ENCODE measurements at places on chromosomes 11 and 22.

GRCh38 chr11:87634331-87634730 is 540.9 kb downstream of the RAB38 start:
- H3K4me1 ChIP-seq, result no peaks in the 10 kb centered on the region
- no peak overlapping the region for H3K27ac ChIP-seq
- H3K27me3 ChIP-seq, result no peaks in the 10 kb centered on the region
- H3K4me3 ChIP-seq, result no peak overlapping the region
- H3K36me3 ChIP-seq, result no peaks in the 10 kb centered on the region

GRCh38 chr22:22932512-22932941 is 44.9 kb downstream of the IGLL5 start:
- DNase-seq, result no peak
- H3K4me1 ChIP-seq, result no peaks in the 10 kb centered on the region
- no peak overlapping the region for H3K4me3 ChIP-seq
- H3K36me3 ChIP-seq, result no peaks in the 10 kb centered on the region

DNA sequence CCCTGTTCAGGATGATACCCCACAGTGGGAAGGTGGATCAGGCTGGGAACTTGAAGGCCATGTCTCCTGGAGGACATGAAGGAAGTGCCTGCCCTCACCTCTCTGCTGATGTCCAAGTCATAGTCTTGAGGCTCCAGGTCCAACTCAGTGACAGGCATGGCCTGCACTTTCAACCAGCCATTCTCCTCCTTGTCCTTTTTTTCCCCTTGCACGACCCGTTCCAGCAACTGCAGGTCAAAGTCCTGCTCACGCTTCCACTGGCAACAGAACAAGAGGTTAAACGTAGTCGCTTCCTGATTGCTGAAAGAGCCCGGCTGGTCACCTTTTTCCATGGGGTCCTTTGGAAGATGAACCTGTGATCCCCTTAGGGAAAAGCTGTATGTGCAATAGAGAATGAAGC is 47.7 kb downstream of the C11orf58 start:
- H3K27ac ChIP-seq, result no peak overlapping the region
- H3K4me3 ChIP-seq, result no peak overlapping the region
- H3K4me1 ChIP-seq, result no peaks in the 10 kb centered on the region
- H3K27me3 ChIP-seq, result no peaks in the 10 kb centered on the region
- H3K36me3 ChIP-seq, result no peaks in the 10 kb centered on the region

- peaks cover 7% of the 10 kb centered on the region for H3K4me1 ChIP-seq
- no peak for DNase-seq
- H3K27ac ChIP-seq, result no peak overlapping the region
- no peaks in the 10 kb centered on the region for H3K36me3 ChIP-seq
- no peaks in the 10 kb centered on the region for H3K27me3 ChIP-seq
- H3K4me3 ChIP-seq, result no peak overlapping the region
Measured at GRCh38 chr11:125215976-125216375, 51.4 kb downstream of the PKNOX2 start.
